Osteoblast (primary cell): ENCODE measurements at places on chromosomes 3 and 15.

- DNase-seq = no peak
These were observed 312.3 kb downstream of the SATB1 start for GRCh38 chr3:18112674-18113375.

- DNase-seq = no peak
These were observed 54.3 kb downstream of the RIOX2 start for GRCh38 chr3:97917813-97918536.

DNA sequence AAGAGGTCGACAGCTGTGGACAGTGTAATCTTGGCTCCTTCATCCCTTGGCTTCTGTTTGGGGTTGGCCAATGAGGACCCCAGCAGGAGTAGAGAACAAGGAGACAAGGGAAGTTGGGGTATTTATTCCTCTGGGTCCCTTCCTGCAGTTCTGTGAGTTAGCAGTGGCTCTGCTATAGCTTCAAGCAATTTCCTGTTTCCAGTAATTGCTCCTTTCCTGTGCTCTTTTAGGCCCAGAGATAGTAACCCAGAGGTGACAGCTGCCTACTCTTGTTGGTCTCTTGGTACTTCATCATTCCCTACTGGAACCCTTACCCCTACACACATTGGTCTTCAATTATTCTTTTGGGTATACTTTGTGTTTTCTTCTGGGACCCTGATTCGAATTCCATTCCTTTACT lies 92.9 kb downstream of the NR1D2 start:
- DNase-seq = no peak

GRCh38 chr3:9247941-9248521 lies 1.4 kb downstream of the SRGAP3 start:
- DNase-seq = no peak

- DNase-seq = no peak
These were observed 993.4 kb downstream of the NAALADL2 start for GRCh38 chr3:175852560-175852959.

GRCh38 chr3:89264037-89264560 lies 156.7 kb downstream of the EPHA3 start:
- DNase-seq = no peak

- DNase-seq = peak; percentile 44
These were observed 7.5 kb downstream of the ABTB1 start for GRCh38 chr3:127680146-127680661.

- no peak for DNase-seq
These were observed 3.1 kb downstream of the SNRK start for GRCh38 chr3:43289401-43289800.

- DNase-seq = no peak
These were observed 65.5 kb downstream of the SMAD3 start for GRCh38 chr15:67130673-67131601.

DNA sequence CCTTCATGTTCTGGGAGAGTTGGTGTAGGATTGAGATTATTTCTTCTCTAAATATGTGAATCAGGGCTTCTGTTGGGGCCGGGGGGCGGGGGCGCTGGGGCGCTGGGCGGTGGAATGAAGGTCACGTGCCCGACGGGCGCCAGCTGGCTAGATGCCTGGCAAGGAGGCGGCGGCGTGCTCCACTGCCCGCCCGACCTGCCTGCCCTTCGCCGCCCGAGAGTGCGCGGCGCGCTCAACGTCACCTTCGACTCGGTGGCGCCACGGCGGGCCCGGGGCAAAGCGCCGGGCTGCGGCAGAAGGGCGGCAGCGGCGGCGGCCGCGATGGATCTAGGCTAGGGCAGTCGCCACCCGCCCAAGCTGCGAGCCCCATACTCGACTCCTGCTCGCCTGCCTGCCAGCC lies 47.0 kb upstream of the LHFPL4 start:
- peak; percentile 75 for DNase-seq

DNA sequence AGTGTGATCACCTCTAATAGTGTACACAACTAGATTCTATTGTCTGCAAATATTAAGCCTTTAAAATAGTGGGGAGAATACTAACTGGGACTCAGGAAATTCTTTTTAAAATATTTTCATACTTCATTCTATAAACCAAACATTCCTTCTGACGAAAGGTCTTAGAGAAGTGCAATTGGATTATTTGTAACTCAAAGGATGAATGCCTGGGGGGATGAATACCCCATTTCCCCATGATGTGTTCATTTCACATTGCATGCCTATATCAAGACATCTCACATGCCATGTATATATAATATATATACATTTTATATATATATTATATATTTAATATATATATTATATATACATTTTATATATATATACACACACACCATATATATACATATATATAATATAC lies 189.9 kb downstream of the VGLL3 start:
- DNase-seq = no peak

DNA sequence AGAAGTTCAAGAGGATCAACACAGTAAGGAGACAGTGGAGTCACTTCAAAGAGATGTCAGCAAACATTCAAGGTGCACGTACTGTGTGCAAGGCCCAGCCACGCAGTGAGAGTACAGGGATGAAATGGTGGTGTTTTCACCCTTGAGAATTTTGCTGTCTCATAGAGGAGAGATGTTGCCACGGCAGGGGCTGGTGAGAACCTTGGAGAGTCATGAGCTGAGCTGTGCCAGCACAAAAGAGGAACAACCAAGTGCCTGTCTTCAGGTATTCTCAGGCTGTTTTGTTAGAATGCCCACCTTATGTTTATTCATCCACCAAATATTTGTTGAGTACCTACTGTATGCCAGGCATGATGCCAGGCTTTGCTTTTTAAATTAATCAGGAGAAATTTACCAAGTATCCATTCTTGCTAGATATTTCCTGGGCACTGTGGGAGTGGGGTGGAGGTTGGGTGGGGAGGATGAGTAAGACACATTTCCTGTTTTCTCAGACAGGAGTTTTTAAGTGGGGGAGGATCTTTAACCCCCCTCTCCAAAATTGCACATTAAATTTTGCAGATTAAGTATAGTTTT lies 72.6 kb downstream of the SLC6A11 start:
- no peak for DNase-seq

DNA sequence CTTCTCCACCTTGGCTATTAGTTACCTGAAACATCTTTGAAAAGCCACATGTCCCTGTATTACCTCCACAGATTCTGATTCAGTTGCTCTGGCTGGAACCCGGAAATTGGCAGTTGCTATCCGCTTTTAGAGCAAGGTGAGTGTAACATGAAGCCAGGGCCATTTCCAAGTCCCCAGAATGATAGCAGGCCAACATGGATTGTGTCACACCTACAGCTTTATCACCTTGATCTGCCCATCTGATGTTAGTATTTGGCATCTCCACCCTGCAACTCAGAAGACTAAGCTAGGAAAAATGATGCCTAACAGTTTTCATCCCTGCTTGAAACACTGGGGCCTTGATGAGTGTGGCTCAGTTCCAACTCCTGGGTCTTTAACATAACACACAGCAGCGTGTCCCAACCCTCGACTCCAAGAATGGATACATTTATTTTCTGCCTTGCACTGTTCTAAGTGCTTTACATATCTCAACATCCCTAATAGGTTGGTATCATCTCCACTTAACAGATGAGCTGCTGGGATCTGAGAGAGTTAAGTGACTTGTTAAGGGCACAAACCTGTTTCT lies 21.3 kb upstream of the NUDT16 start:
- no peak for DNase-seq

DNA sequence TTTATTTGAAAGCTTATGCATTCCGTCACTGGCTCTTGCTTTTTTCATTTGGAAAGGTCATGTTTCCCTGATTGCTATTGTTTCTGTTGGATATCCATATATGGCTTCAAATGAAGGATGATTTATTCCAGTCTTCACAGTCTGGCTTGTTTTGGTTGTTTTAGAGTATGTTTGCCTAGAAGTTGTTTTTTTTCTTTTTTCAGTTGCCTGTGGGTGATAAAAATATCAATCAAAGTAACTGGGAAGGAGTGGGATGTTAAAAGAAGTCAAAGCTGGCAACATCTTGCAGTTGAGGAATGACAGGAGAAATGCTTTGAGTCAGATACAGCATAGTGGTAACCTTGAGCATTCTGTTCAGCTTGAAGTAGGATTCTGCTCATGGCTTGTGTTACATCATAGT lies 610.5 kb downstream of the PLOD2 start:
- DNase-seq = no peak

GRCh38 chr3:11120091-11120805 lies 34.0 kb upstream of the HRH1 start:
- peak; percentile 89 for DNase-seq

DNA sequence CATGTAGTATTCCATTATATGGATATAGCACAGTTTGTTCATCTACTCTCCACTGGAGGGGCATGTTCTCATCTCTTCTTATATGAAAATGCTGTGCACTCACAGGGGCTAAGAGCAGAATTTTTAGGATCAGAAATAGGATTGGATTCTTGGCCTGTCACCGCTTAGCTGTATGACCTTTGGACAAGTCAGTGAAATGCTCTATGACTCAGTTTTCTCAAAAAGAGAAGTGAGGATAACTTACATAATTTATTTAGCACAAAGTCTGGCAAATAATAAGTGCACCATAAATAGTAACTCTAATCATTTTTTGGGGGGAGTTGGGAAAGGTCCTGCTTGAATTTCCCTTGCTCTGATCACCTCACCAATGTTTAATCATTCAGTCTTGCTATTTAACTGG lies 103.7 kb upstream of the LRIG1 start:
- no peak for DNase-seq
